ENCODE measurements at places on chromosomes 7 and 10.

DNA sequence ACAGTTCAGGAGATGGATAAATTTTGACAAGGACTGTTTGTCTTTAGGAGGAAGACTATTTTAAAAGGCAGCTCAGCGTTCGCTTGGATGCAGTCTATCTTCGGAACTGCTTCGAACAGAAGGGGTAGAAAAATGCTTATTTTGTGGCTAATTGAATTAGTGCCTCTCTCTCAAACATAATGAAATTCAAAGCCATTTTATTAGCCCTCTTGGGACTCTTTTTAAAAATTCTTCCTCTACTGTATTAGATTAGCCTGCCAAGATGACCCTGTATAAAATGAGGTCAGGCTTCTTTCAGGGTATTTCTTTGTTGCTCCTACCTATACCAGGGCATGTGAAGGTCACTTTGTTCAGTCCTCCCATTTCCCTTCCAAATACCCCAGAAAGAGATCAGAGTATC lies 379.2 kb upstream of the NFE2L3 start:
- no peak for DNase-seq

DNA sequence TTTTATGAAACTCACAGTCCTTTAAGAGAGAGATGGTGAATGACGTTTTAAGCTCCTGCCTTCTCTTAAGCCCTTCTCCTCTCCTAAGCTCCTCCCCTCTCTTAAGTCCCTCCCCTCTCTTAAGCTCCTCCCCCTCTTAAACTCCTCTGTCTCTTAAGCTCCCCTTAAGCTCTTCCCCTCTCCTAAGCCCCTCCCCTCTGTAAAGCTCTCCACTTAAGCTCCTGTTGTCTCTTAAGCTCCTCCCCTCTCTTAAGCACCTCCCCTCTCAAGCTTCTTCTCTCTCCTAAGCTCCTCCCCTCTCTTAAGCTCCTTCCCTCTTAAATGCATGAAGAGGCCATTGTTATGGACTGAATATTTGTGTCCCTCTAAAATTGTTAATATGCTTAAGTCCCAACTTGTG lies 1180.6 kb upstream of the AUTS2 start:
- DNase-seq: no peak

- DNase-seq: no peak
Measured at GRCh38 chr7:45482451-45482850, 91.7 kb upstream of the ADCY1 start.

GRCh38 chr10:131172433-131172832 lies 139.1 kb downstream of the TCERG1L start:
- no peak for DNase-seq

- DNase-seq: no peak
Measured at GRCh38 chr7:6294839-6295238, 22.4 kb upstream of the CYTH3 start.

DNA sequence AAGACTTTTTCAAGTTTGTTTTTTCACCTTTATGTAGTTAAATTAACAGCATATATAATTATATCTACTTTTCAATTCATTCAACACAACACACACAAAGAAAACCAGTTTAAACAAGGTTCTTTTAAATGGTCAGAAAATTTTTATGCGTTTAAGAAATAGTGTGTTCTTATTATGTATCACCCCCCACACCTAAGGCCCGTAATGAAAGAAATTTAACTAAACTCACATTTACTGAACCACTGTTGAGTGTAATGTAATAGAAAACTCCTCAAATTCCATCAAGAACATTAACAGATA lies 19.0 kb upstream of the ITGB8 start:
- no peak for DNase-seq

DNA sequence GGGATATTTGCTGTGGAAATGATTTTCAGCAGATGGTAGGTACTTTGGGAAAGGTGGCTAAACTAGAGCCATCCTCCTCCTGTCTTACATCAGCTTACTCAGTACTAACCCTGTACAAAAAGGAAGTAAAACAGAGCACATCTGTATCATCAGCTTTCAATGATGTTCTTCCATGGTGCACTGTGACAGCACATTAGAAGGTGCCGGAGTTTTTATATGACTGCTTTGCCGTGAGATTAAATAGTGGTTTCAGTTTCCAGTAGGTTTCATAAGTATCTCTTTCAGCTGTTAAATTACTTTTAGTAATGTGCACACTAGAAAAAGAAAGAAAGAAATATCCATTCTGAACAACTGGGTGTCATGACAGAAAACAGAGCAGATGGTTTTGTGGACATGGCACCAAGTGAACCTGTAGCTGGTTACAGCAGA lies 86.5 kb downstream of the ARID5B start:
- no peak for DNase-seq
